ENCODE measurements at places on chromosomes 2 and 18.

GRCh38 chr2:159797543-159798375, at the start of gene CD302:
CD302 (minus strand) TSS chr2:159798208; CDS start chr2:159798198, 10 bp downstream.
- DNase-seq: no peak

- peak; percentile 48 for DNase-seq
Observed at GRCh38 chr18:77067291-77068061, 65.1 kb downstream of the MBP start.

- no peak for DNase-seq
Observed at GRCh38 chr2:75023666-75024455, 65.4 kb downstream of the POLE4 start.

DNA sequence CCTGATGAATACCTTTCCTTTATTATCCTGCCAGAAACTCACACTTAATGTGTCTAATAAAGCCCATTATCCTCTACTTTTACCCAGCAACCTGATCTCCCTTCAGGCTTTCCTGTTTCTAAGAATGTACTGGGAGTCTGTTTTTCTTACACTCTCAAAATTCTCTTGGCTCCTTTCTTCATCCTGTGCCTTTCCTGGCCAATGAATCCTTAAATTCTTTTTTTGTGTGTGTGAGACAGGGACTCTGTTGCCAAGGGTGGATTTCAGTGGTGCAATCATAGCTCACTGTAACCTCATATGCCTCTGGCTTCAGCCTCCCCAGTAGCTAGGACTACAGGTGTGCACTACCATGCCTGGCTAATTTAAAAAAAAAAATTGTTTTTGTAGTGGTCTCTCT, 72.7 kb downstream of the MAP2 start:
- DNase-seq: no peak

- no peak for DNase-seq
Observed at GRCh38 chr2:33104052-33104623, 157.4 kb downstream of the LTBP1 start.

- DNase-seq: no peak
Observed at GRCh38 chr18:28287146-28287545, 110.2 kb upstream of the CDH2 start.

DNA sequence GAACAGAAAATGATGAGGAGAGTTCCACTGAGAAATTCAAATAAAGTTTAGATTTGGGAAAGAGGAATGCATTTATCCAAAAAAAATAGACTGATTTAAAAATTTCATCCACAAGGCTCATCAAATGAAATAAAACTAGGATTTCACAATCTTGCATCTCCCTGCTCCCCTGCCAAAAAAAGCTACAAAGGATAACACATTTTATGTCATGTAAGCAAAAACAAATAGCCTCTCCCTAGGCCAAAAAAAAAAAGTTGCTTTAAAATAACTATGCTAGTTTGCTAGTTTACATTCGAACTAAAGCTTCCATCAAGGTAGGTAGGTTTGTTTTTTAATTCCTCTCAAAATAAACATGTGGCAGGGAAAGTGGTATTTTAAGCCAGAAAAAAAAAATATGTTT, 465.5 kb upstream of the ID2 start:
- no peak for DNase-seq

DNA sequence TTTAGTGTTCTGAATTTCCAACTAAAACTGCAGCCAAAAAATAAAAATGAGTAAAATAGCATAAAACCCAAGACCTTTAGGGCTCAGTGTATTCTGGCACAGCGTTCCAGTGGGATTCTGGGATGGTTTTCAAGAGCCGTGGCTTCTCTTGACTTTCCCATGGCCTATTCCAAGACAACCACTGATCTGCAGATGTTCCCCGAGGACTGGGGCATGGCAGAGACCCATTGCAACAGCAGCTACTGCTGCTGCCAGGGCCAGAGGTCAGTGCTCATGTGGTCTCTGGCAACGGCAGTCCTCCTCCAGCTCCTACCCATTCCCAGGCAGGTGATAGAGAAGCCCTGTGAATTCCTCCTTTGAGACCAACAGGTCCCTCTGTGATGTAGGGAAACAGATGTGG, 26.8 kb downstream of the TNP1 start:
- DNase-seq: no peak

- DNase-seq: no peak
Observed at GRCh38 chr2:183718246-183718645, 594.0 kb downstream of the NUP35 start.

DNA sequence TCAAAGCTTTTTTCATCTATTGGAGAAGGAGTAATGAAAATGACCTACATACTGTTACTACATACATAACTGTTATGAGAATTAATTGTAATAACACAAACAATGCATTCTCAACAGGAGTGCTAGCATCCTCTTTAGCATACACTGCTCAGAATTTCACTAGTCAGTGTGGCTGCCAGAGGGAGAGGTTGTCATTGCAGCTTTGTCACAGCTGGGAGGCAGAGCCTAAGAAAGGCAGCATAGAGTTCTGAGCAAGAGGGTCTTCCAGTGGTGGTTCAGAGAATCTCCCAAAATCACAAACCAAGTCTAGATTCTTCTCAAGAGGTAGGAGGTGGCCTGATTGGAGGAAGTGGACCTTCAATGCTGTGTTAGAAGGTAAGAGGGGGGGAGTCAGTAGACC, 286.7 kb upstream of the CYRIA start:
- DNase-seq: no peak

DNA sequence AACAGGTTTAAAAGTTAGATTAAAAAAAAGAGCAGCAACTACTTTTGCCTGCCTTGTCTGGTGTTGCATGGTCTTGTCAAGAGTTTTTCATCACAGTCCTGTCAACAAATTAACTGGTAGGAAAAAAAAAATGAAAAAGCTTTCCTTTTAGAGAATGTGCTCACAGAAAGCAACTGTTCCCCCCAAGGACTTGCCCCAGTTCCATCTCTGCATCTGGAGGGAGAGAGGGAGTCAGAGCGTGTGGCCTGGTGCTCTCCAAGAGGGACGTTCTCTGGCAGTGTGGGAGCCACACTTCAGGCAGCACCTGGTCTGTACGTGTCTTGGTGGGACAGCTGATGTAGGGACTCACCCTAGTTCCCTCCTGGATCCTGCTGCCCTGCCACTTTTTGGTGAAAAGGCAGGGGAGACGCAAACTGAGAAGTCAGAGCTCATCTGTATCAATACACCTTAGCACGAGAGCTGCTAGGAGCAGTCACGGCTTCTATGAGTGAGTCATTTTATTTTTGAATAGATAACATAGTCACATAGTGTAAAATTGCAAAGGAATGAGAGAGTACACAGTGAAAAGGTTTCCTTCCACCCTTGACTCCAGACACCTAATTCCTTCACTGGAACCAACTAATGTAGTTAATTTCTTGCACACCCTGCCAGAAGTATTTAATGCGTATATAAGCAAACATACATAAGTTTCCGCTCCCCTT, 172.5 kb upstream of the MGAT5 start:
- DNase-seq: no peak

DNA sequence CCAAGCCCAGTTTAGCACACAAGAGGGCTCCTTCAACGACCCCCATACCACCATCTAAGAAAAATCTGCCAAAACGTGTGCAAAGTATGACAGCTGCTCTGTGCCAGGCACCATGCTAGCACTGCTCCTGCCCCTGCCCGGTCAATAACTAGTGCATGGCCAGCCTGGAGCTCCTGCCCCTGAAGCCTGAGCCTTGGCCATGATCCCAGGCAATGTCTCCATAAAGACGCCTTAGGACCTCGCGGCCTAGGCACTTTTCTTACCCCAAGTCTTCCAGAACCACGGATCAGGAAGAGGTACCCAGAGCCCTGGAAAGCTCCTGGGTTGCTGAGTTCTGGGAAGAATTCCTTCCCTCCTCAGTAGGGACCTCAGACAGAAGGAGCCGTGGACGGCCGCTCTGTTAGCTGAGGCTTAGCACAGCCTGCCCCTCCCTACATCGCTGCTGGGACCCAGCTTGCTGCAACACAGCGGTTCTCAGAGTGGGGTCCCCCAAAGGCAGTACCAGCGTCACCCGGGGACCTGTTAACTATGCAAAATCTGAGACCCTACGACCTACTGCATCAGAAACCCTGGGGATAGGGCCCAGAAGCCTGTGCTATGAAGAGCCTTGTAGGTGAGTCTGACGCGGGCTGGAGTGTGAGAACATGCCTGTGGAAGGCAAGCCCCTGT, 117.8 kb upstream of the TWIST2 start:
- DNase-seq: no peak

GRCh38 chr2:216084547-216084946, 2.8 kb downstream of the TMEM169 start:
- DNase-seq: no peak

Measured in activated CD4-positive, alpha-beta T cell treated with anti-CD3 and anti-CD28 coated beads for 1 hour (primary cell).